ENCODE measurements at places on chromosomes 1 and 21.

- no peak for DNase-seq
These were observed 186.9 kb upstream of the LYPLAL1 start for GRCh38 chr1:218986816-218987215.

- no peak for DNase-seq
These were observed 25.4 kb downstream of the PLA2G4A start for GRCh38 chr1:186854102-186854501.

DNA sequence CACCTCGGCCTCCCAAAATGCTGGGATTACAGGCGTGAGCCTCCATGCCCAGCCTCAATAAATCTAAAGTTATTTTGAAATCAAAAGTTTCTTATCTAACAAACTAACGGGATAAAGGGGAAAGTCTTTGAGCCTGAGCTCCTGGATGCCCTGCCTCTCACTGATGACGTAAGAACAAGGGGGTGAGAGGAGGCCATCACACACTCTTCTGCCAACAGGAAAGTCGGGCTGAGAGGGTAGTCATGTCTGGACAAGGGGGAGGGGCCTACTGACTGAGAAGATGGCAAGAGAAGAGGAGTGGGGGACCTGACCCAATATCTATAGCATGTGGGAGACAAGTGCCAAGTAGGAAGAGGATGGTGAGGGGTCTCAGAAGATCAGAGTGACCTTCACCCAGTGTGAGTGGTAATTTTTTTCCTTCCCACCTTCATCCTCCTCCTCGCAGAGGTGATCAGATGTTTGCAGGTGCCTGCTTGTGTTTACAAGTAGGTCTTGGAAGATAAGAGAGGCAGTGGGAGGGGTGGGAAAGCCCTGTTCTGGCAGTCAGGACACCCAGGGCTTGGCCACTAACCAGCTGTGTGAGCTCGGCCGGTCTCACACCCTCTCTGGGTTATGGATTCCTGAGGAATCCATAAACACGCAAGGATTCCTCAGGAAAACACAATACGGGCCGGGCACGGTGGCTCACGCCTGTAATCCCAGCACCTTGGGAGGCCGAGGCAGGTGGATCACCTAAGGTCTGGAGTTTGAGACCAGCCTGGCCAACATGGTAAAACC, 9.6 kb downstream of the UQCRHL start:
- DNase-seq, result no peak

DNA sequence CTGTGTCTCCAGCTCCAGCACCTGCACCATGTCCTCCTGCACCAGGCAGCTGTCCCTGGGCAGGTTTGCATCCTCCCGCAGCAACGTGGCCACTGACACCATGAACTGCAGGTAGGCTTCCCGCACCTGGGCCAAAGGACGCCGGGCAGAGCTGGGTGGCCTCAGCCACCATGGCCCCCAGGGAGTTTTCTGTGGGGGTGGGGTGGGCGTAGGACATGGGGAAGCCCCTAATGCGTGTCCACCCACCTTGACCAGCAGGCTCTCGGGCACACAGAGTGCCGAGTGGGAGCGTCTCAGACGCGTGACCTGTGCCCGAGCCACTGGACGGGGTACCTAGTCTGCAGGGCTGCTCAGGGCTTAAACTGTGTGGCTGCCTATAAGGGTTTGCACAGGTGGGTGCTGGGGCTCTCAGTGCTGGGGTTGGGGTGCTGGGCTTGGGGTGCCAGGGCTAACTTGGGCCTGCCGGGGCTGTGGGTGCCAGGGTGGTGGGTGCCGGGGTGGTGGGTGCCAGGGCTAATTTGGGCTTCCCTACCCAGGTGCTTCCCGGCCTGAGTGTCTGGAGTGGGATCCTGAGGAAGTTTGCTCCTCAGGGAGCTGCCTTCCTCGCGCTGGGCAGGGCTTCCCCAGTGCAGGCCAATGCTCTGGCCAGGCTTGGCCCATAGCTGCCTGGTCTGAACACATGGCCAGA, 17.7 kb downstream of the PRXL2B start:
- DNase-seq, result no peak

Measured in epithelial cell of prostate (primary cell).